ENCODE measurements at places on chromosomes 7 and 10.

- no peak for DNase-seq
Measured at GRCh38 chr7:117069379-117069778, 116.1 kb downstream of the ST7 start.

DNA sequence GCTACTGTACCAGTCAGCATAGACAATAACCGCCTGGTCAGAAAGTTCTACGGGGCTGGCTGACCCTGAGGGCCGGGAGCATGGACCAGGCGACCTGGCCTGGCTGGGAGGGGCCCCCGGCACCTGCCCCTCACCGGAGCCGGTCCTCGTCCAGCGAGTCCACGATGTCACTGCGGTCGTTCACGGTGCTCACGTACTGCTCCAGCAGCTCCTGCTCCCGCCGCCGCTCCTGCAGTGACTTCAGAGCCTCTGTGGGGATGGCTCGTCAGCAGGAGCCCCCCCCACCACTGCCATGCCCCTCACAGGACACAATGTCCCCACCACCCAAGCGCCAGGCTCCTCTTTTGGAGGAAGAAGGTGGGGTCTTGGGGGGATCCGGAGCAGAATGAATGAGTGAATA, 22.7 kb downstream of the MICALL2 start:
- no peak for DNase-seq

DNA sequence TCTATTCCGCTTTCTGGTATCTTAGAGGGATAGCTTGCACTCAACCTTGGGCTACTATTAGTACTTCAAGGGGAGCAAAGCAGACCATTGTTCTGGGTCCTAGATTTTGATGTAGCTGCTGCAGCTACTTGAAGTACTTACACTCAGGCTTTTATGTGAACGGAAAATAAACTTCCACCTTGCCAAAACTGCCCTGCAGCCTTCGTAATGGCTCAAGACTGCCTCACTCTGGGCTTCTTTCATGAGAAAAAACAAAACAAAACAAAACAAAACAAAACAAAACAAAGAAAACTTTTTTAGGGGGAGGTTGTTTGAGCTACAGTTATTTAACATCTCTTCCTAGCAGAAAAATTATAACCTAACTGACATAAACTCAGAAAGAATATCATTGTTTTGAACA, 19.4 kb upstream of the EPHB6 start:
- no peak for DNase-seq

DNA sequence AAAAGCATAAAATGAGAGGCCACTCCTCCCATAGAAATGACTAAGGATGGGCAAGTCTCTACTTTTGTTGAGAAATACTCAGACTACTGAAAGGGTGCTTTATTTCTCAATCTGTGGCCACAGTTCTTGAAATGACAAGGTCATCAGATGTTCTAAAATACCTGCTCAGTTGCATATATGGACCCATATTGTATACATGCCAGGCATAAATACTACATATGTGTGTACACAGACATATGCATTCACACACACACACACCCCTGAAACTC, 691.5 kb upstream of the SORCS1 start:
- DNase-seq = no peak

- DNase-seq = no peak
Measured at GRCh38 chr10:78991187-78991586, 77.6 kb upstream of the ZMIZ1 start.

DNA sequence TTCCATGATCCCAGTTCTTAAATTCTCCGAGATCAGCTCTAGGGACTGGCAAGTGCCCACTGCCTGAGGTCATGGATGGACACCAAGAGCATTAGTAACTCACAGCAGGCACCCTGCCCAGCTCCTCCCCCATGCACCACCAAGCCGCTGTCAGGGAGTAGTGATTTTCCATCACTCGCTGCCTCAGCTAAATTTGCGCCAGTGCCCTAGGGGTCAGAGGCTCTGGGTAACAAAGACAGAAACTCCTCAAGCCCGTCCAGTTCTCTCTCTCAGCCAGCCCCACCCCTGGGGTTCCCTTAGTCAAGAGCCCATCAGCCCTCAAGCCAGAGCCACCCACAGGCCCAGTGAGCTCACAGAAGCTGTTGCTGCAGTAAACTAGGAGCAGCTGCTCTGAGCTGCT, 30.0 kb downstream of the PAX2 start:
- no peak for DNase-seq
